ENCODE measurements at places on chromosomes 12 and 14.

DNA sequence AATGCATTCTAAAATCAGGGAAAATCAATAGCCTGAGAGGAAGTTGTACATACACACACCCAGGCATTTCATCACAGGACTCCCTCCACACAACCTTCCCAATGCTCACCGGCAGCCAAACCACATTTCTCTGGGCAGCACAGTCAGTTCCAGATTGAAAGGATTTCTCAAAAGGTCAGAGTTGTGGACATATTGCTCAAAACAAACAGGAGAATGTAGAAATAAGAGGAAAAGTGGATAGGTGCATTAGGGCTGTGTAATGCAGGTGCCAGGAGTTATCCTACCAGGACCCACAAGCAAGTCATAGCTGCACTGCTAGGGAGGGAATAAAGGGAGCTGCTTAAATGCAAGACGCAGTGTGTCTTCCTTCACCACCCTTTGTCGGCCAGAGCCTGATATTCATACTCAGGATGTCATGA lies 62.9 kb downstream of the GCH1 start:
- DNase-seq: no peak

DNA sequence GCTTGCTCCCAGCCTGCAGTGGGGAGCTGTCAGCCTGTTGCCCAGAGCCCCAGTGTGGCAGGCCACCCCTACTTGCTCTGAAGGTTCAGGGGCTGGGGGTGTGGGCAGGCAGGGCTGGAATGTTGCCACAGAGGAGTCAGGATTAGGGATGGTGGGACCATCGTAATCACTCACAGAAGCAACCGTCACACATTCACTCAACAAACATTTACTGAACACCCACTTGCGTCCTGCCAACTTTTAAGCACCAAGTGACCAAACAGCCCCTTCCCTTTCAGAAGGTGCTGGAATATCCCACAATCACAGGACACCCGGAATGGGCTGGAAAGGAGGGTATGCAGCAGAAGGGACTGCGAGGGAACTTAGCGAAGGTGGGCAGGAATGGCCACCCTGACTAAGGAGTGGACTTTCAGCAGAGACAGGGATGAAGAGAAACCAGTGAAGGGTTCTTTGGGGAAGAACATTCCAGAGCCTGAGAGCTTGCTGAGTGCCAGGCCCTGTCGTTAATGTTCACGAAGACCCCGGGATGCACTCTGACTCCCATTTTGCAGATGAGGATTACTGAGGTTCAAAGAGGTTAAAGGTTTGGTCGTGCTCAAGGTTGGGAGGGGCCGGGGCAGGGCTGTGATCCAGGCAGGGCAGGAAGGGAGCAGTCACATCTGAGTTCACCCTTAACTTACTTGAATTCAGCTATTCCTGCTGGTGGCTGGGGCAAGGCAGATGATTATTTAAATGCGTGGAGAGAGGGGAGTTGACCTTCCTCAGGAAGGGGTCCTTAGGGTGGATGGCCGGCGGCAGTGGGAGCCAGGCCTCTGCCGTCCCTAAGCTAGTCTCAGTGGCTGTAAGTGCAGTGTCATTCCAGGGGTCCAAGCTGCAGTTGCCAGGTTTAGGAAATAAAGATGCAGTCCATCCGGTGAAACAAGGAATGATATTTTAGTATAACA lies 2.3 kb upstream of the ZBTB42 start:
- DNase-seq: no peak

GRCh38 chr14:103716091-103716801 lies 636 bp downstream of the ZFYVE21 start:
- DNase-seq: peak; percentile 47

DNA sequence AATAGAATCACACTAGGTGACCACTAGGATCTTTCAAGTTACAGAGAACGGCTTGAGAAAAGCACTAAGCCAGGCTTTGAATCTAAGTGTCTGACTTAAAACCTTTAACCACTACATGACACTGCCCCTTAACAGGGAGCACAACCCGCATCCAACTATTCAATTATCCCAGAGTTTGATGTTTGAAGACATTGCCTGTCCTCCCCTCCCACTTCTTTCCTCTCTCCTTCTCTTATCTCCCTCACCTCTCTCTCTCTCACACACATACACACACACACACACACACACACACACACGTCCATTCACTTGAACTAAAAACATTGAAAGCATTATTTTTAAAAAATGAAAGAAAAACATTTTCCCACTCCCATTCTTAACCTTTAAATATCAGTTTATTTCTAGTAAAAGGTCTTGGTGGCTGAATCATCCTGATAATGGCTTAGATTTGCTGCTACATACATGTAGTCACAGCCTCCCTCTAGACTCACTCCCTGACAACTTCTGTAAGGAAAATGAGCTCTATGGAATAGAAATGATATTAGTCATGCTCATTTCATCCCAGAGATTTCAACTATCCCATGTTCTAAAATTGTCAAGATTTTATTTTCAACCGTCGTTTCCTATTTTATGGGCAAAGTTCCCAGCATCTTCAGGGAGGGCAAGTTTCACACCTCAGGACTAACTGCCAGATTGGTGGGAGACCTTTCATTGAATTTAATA lies 53.5 kb upstream of the RAP1B start:
- no peak for DNase-seq

- no peak for DNase-seq
Observed at GRCh38 chr12:12483438-12483837, 79.2 kb downstream of the DUSP16 start.

- no peak for DNase-seq
Observed at GRCh38 chr14:77864580-77864979, 64.7 kb downstream of the ADCK1 start.

DNA sequence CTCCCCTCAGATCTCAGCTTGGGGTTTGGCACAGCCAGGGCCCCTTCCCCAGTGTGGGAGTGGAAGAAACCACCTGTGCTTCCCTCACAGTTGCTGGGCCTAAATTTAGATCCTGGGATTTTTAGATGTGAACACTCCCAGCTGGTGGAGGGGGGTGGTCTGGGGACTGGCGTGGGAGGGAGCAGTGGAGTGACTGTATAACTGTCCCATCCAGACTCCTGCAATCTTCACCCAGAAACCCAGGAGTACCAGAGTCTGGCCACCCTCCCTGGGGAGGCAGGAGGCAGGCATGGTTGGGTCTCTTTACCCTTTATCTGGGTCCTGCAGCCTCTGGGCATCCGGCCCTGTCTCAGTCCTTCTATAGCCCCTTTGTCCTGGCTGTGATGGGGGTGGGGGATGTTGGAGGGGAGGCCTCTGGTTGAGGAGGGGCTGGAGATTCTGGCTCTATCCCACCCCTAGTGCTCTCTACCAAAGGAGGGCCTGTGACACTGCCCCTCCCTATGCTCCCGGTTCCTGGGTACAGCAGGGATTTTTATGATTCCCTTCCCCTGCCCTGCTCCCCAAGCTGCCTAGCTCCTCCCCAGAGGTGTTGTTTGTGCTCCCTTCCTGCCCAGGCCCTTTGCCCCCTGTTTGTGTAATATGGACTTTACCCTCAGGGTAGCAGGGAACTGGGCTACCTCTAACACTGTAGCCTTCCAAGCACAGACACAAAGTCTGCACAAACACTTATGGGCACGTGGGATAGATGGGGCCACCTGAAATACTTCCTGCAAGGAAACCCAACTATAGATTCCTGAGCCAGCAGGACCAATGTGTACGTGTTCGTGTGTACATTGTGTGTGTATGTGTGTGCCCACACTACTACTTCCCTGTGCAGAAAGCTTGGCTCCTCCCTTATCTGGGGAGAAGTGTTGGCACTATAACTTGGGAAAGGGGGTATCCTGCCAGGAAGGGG lies 1.7 kb downstream of the ERBB3 start:
- DNase-seq: peak; percentile 20

GRCh38 chr14:53947452-53948204 lies 9.0 kb downstream of the BMP4 start:
- no peak for DNase-seq

DNA sequence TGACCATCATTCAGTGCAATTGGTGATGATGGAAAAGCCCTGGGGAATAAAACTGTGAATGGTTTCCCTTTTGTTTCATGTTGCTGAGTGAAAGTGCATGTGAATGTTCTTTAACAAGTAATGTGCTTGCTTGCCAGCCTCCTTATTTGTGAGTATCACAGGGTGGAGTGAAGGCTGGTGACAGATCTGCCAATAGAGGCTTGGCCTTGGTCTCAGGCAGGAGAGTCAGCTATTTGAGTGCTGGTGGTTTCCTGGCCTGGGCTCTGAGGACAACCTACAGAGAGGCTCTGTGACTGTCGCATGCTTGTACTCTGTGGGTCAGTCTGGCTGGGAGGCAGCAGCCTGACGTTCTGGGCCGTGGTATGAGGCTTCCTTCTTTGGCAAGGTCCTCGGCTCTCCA lies 20.7 kb downstream of the KRT85 start:
- no peak for DNase-seq

- DNase-seq: no peak
Observed at GRCh38 chr12:66048835-66049537, 81.6 kb downstream of the LLPH start.

GRCh38 chr14:55781046-55781445 lies 201.0 kb downstream of the KTN1 start:
- no peak for DNase-seq

GRCh38 chr12:108317308-108318234 lies 21.5 kb downstream of the CMKLR1 start:
- no peak for DNase-seq

GRCh38 chr14:66121859-66122258 lies 364.3 kb upstream of the CCDC196 start:
- DNase-seq: no peak

DNA sequence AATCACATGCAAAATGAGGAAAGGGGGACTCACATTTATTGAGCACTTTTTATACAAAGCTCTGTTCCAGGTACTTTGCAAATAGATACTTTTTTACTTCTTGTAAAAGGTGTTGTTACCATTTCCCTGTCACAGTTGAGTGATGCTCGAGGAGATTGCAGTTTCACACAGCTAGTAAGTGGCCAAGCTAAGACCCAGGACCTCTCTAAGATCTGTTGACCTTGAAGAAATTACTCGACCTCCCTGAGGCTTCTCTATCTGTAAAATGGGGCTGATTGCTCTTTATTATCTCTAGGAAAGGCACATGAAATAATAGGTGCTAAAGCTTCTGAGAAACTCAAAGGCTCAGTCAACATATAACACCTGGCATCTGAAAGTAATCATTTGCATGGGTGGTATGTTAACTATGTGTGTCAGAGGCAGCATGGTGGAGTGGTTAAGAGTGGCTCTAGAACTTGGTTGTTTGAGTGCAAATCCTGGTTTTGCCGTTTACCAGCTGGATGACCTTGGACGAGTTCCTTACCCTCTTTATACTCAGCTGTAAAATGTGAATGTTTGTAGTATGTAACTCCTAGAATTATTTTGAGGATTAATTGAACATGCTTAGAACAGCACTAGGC lies 41.5 kb downstream of the IFT81 start:
- DNase-seq: no peak

- DNase-seq: no peak
Observed at GRCh38 chr12:65930114-65930828, 106.0 kb downstream of the HMGA2 start.

GRCh38 chr14:53260286-53260685 lies 107.2 kb upstream of the DDHD1 start:
- no peak for DNase-seq

DNA sequence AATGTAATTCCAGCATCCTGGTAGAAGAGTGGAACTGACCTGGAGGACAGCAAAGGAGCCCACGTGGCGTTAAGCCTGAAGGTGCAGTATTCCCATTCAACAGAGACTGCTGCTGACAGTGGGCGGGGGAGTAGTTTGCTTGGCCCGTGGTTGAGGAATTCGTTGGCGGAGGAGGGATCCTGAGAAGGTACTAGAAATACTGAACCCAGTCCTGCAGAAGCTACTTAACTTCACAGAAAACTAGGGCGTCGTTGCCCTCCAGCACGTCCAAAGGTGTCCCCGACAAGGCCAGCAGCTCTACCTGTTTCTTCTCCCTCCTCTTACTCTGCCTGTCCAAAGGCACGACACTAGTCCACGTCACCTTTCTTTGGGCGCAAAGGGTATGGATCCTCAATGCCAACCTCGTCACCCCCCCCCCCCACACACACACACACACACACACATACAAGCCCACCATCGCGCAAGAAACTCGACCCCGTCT lies 303 bp downstream of the PUS7L start:
- DNase-seq: no peak

- no peak for DNase-seq
Observed at GRCh38 chr14:67680121-67680602, 5.7 kb upstream of the VTI1B start.

GRCh38 chr14:42173206-42173605 lies 566.5 kb downstream of the LRFN5 start:
- DNase-seq: no peak

DNA sequence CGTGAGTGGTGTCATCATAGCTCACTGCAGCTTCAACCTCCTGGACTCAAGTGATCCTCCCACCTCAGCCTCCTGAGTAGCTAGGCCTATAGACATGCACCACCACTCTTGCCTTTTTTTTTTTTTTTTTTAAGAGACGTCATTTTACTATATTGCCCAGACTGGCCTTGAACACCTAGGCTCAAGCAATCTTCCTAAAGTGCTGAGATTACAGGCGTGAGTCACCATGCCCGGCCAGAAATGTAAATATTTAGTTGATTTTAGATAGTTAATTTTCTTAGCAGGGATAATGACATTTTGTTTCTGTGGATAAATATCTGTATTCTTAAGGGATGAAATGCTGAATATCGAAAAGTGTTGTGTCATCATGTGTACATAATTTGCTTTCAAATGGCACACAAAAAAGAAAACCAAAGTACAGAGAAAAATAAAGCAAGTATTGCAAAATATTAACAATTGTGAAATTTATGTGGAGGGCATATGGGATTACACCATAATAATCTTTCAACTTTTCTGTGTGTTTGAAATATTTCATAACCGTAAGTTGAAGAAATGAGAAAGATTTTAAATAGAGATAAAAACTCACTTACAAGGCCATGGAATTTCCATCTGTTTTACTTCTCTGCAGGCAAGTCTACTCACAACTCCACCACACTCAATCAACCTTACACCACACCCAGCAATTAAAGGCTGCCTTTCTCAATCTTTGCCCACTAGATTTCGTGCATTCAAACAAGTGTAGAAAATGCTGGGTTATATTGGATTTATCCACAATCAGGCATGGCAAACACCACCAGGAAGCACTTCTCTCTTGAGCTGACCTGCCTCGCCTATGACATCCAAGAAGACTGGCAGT lies 93.7 kb downstream of the SPTSSA start:
- no peak for DNase-seq

- no peak for DNase-seq
Observed at GRCh38 chr14:72510566-72510965, 383.3 kb downstream of the DPF3 start.

- no peak for DNase-seq
Observed at GRCh38 chr14:77485256-77485655, 13.4 kb downstream of the ISM2 start.

- no peak for DNase-seq
Observed at GRCh38 chr12:34348836-34349672, 326.8 kb downstream of the ALG10 start.

DNA sequence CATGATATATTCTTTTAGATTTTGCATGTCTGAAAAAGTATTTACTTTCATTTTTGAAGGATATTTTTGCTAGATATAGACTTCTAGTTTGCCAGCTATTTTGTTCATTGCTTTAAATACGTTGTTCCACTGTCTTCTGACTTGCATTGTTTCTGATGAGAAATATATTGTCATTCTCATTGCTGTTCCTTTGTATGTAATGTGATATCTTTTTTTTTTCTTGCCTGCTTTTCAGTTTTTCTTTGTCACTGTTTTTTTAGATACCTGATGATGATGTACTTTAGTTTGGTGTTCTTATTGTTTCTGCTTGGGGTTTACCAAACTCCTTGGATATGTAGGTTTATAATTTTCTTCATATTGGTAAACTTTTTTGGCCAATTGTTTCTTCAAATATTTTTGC lies 107.9 kb downstream of the SNAPC1 start:
- no peak for DNase-seq

- no peak for DNase-seq
Observed at GRCh38 chr12:27193854-27194544, 50.1 kb upstream of the STK38L start.

GRCh38 chr12:38638401-38638800 lies 267.0 kb downstream of the CPNE8 start:
- DNase-seq: no peak
